ENCODE measurements at places on chromosomes 2 and 18. TPM values are rescaled to one million over a fixed set of nuclear protein-coding genes. Genes with fewer than 3 reads are reported as not detected.

DNA sequence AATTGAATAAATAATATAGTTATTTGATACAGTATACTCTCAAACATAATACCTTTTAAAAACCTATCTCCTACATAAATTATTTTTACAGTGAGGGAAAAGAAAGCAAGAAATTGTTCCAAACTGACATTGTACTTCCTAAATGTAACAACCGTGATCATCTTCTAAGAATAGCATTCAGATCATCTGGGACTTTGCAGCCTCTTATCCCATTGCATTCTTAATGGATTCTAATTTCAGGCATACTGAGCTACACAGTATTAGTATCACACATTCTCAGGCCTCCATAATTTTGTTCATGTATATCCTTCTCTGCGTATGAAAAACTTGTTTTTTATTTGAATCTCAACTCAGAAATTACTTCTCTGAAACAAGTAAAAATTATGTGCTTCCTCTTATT, 1134.7 kb upstream of the CDH2 start:
- no peaks in the 10 kb centered on the region for H3K4me1 ChIP-seq
- no peak overlapping the region for H3K4me3 ChIP-seq
- H3K36me3 ChIP-seq: no peaks in the 10 kb centered on the region
- no peaks in the 10 kb centered on the region for H3K27me3 ChIP-seq
- DNase-seq: no peak

DNA sequence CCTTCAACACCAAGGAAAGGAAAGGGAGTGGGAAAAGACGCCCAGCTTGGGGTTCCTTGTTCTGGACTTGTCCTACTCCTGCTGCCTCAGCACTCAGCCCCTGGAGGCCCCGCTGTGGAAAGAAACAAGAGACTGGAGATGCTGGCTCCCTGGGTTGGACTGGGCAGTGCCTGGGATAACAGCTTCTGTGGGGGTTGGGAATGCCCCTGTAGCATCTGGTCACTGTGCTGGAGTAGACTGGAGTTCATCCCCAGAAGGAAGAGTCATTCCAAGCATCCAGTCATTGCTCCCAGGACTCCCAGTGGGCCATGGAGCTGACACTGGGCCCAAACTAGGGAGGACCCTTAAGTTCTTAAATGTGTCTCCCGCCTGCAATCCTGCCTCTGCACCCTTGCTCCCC, 129.3 kb upstream of the HAAO start:
- no peaks in the 10 kb centered on the region for H3K36me3 ChIP-seq
- no peak overlapping the region for H3K4me3 ChIP-seq
- no peaks in the 10 kb centered on the region for H3K27me3 ChIP-seq
- no peak for DNase-seq

DNA sequence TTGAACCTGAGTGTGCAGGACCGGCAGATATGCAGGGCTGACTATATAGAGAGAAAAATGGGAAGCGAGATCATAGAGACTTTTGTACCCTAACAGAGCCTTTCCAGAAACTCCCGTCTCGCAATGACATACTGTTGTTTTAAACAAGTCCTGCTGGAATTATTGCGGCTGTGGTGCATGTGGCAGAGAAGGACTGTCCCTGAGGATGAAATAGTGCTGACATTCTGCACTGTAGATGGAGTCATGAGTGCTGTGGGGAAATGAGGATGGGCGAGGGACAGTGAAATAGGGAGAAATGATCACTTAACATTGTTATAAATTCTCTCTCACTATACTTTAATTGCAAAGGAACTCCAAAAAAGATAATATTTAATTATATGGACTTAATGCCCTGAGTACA, 50.4 kb upstream of the KLHL14 start:
- no peaks in the 10 kb centered on the region for H3K4me1 ChIP-seq
- H3K4me3 ChIP-seq: no peak overlapping the region
- H3K27ac ChIP-seq: no peak overlapping the region
- DNase-seq: no peak
- H3K36me3 ChIP-seq: no peaks in the 10 kb centered on the region

DNA sequence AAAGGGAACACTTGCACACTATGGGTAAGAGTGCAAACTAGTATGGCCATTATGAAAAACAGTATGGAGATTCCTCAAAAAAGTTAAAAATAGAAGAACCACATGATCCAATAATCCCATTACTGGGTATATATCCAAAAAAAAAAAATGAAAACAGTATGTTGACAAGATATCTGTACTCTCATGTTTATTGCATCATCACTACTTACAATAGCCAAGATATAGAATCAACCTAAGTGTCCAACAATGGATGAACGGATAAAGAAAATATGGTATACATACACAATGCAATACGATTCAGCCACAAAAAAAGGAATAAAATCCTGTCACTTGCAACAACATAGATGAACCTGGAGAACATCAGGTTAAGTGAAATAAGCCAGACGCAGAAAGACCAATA, 73.3 kb downstream of the LOXHD1 start:
- no peaks in the 10 kb centered on the region for H3K27me3 ChIP-seq
- H3K4me1 ChIP-seq: no peaks in the 10 kb centered on the region
- no peak for DNase-seq

GRCh38 chr2:173252581-173252980, 102.1 kb upstream of the CDCA7 start:
- DNase-seq: no peak
- H3K4me1 ChIP-seq: peaks cover 7% of the 10 kb centered on the region
- H3K4me3 ChIP-seq: no peak overlapping the region
- H3K27me3 ChIP-seq: no peaks in the 10 kb centered on the region

DNA sequence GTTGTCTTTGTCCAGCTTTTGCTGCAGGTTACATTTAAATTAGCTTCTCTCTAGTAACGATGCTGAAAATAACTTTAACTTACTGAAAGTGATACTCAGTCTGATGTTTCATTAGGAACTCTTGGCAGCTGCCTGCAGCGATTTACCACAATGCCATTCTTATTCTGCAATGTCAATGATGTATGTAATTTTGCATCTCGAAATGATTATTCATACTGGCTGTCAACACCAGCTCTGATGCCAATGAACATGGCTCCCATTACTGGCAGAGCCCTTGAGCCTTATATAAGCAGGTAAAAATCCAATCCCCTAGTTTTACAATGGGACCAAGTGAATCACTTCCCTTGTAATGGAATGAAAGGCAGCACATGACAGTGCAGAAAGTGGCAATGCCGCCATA, 16.3 kb upstream of the MFF start:
- no peak overlapping the region for H3K27ac ChIP-seq
- no peak for DNase-seq
- no peak overlapping the region for H3K4me3 ChIP-seq
- no peaks in the 10 kb centered on the region for H3K36me3 ChIP-seq

DNA sequence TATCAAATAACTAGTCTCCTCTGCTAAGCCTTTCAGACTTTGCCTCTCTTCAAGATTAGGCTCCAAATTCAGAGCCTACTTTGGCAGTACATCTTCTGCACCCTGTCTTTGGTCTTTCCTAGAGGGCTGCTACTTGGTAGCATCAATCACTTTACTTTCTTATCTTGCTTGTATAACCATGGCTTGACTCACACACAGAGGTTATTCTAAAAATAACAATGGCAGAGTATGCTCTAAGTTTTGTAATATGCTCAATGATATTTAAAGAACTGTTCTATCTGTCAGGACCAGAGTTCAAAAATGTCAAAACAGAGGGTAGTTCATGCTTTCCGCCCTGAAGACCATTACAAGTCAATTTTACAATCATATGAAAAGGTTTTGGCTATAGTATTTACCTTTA, 27.7 kb downstream of the THOC1 start:
- no peak for DNase-seq
- H3K27me3 ChIP-seq: no peaks in the 10 kb centered on the region
- H3K4me1 ChIP-seq: no peaks in the 10 kb centered on the region
- H3K36me3 ChIP-seq: peaks cover 6% of the 10 kb centered on the region

GRCh38 chr2:208643145-208643544, 236.6 kb downstream of the PTH2R start:
- no peaks in the 10 kb centered on the region for H3K36me3 ChIP-seq
- no peaks in the 10 kb centered on the region for H3K4me1 ChIP-seq
- DNase-seq: no peak
- H3K4me3 ChIP-seq: no peak overlapping the region
- no peaks in the 10 kb centered on the region for H3K27me3 ChIP-seq
- no peak overlapping the region for H3K27ac ChIP-seq

- H3K4me1 ChIP-seq: no peaks in the 10 kb centered on the region
- no peak overlapping the region for H3K4me3 ChIP-seq
- no peak for DNase-seq
- H3K27ac ChIP-seq: no peak overlapping the region
These were observed 774.4 kb downstream of the DCC start for GRCh38 chr18:53114441-53114840.

GRCh38 chr2:212619954-212620353, 81.4 kb upstream of the ERBB4 start:
- no peaks in the 10 kb centered on the region for H3K36me3 ChIP-seq
- no peak overlapping the region for H3K27ac ChIP-seq
- H3K4me1 ChIP-seq: no peaks in the 10 kb centered on the region
- H3K27me3 ChIP-seq: no peaks in the 10 kb centered on the region
- H3K4me3 ChIP-seq: no peak overlapping the region

GRCh38 chr2:86584151-86584913, 21.1 kb upstream of the CHMP3 start:
- H3K36me3 ChIP-seq: no peaks in the 10 kb centered on the region
- no peak overlapping the region for H3K4me3 ChIP-seq
- DNase-seq: no peak

- no peaks in the 10 kb centered on the region for H3K36me3 ChIP-seq
- H3K27me3 ChIP-seq: no peaks in the 10 kb centered on the region
- no peak overlapping the region for H3K4me3 ChIP-seq
- H3K27ac ChIP-seq: no peak overlapping the region
These were observed 1072.5 kb downstream of the SUCLG1 start for GRCh38 chr2:83386549-83386948.

GRCh38 chr2:123840574-123840973, 184.5 kb upstream of the CNTNAP5 start:
- no peak overlapping the region for H3K4me3 ChIP-seq
- no peaks in the 10 kb centered on the region for H3K4me1 ChIP-seq
- no peak overlapping the region for H3K27ac ChIP-seq
- no peak for DNase-seq
- H3K36me3 ChIP-seq: no peaks in the 10 kb centered on the region

- no peak for DNase-seq
- H3K4me3 ChIP-seq: no peak overlapping the region
- H3K4me1 ChIP-seq: peaks cover 16% of the 10 kb centered on the region
- H3K27ac ChIP-seq: no peak overlapping the region
These were observed 289.7 kb downstream of the DYSF start for GRCh38 chr2:71742953-71743601.

GRCh38 chr2:21052044-21052443, 8.2 kb upstream of the APOB start:
- H3K27ac ChIP-seq: no peak overlapping the region
- no peaks in the 10 kb centered on the region for H3K36me3 ChIP-seq
- H3K27me3 ChIP-seq: no peaks in the 10 kb centered on the region
- DNase-seq: no peak
- peaks cover 6% of the 10 kb centered on the region for H3K4me1 ChIP-seq

DNA sequence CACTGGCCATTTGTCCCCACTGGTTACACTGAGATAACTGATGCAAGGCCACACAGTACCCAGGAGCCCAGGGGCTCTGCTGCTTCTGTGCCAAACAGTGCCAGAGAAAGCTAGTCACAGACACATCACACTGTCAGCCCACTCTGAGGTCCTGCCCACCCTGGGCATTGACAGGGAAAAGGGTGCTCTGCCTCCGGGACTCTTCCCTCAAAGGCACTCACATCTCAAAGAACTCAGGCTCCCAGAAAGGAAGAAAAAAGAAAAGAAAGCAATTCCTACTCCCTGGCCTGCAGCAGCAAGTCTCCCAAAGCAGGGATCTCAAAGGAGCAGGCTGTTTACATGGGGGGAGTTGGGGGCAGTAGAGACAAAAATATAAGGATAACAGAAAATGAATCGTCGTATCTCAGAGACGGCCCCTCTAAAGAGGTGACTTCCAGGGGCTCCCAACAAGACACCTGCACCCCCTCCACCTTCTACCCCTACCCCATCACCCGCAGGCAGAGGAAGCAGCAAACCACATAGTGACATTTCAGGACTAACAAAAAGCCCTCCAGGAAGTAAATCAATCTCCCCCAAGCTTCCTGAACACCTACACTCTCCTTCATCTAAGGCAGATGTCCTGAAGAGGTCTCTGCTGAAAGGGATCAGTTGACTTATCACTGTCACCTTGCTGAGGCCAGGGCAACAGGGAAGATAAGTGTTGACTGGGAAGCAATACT, 247.6 kb downstream of the TNS1 start:
- peaks cover 4% of the 10 kb centered on the region for H3K4me1 ChIP-seq
- H3K36me3 ChIP-seq: no peaks in the 10 kb centered on the region
- no peak for DNase-seq
- H3K27ac ChIP-seq: no peak overlapping the region
- H3K27me3 ChIP-seq: no peaks in the 10 kb centered on the region

GRCh38 chr2:65026704-65027464, 29.3 kb upstream of the CEP68 start:
- H3K4me3 ChIP-seq: no peak overlapping the region
- H3K27ac ChIP-seq: no peak overlapping the region
- no peak for DNase-seq
- H3K36me3 ChIP-seq: no peaks in the 10 kb centered on the region

GRCh38 chr18:59697236-59697932, at the start of gene CCBE1:
Gene CCBE1, minus strand, starts transcription at chr18:59697423.
- peak within 1 kb of the TSS; percentile 42 for H3K4me3 ChIP-seq
- H3K36me3 ChIP-seq: no peaks in the 10 kb centered on the region
- H3K4me1 ChIP-seq: peaks cover 23% of the 10 kb centered on the region
- H3K27ac ChIP-seq: no peak within 1 kb of the TSS
- H3K27me3 ChIP-seq: no peaks in the 10 kb centered on the region

- peak; percentile 49 for DNase-seq
- no peak overlapping the region for H3K4me3 ChIP-seq
- H3K36me3 ChIP-seq: no peaks in the 10 kb centered on the region
- no peak overlapping the region for H3K27ac ChIP-seq
These were observed 315.6 kb downstream of the IRS1 start for GRCh38 chr2:226483745-226484619.

- peak; percentile 77 for DNase-seq
- no peak overlapping the region for H3K4me3 ChIP-seq
- H3K4me1 ChIP-seq: no peaks in the 10 kb centered on the region
- peak overlapping the region; percentile 52 for H3K27ac ChIP-seq
- H3K36me3 ChIP-seq: no peaks in the 10 kb centered on the region
These were observed 65.1 kb downstream of the TMEM182 start for GRCh38 chr2:102826904-102827303.

- H3K27me3 ChIP-seq: no peaks in the 10 kb centered on the region
- H3K4me1 ChIP-seq: no peaks in the 10 kb centered on the region
- H3K4me3 ChIP-seq: no peak overlapping the region
- no peak overlapping the region for H3K27ac ChIP-seq
- no peaks in the 10 kb centered on the region for H3K36me3 ChIP-seq
These were observed 612.6 kb upstream of the CDH2 start for GRCh38 chr18:28789502-28789901.

The PXDN gene
- total RNA-seq: 198 TPM

The ELOA2 gene
- not detected for total RNA-seq

The TRABD2A gene
- 1.9 TPM for total RNA-seq

The PLEKHH2 gene
- total RNA-seq: 26.9 TPM

The CYP27A1 gene
- total RNA-seq: 110 TPM

The TXNDC2 gene
- total RNA-seq: not detected

The SERPINB3 gene
- total RNA-seq: not detected

Data from lung (tissue), 17 donors.